ENCODE measurements at places on chromosomes 6 and 20.

- no peak for DNase-seq
Observed at GRCh38 chr6:89073840-89074239, 6.7 kb upstream of the PNRC1 start.

- DNase-seq = no peak
Observed at GRCh38 chr6:23016696-23017095, 447.3 kb downstream of the HDGFL1 start.

- DNase-seq = no peak
Observed at GRCh38 chr6:96022225-96022624, 6.5 kb downstream of the FUT9 start.

DNA sequence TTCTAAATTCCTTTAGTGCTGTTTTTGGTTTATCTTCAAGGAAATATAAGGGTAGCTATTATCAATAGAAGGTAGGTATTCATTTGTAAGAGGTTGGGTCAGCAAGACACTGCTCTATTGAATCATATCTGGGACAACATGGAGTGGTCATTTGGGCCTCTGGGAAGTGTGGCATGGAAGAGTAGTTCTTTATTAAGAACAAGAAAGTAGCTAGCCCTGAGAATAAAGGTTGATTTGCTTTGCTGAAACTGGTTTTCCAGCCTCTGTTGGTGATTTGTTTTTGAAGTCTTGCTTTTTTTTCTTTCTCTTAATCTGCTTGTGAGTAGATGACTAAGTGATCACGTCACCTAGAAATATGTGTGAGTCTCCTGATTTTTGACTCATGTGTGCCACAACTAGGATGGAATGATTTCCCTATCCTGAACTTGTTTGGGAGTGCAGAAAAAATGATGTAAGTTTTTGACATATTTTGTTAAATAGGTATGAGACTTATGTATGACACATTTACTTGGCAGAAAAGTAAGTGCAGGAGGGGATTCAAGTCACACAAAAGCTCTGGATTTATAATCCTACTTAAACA is 381.8 kb downstream of the CENPW start:
- no peak for DNase-seq

DNA sequence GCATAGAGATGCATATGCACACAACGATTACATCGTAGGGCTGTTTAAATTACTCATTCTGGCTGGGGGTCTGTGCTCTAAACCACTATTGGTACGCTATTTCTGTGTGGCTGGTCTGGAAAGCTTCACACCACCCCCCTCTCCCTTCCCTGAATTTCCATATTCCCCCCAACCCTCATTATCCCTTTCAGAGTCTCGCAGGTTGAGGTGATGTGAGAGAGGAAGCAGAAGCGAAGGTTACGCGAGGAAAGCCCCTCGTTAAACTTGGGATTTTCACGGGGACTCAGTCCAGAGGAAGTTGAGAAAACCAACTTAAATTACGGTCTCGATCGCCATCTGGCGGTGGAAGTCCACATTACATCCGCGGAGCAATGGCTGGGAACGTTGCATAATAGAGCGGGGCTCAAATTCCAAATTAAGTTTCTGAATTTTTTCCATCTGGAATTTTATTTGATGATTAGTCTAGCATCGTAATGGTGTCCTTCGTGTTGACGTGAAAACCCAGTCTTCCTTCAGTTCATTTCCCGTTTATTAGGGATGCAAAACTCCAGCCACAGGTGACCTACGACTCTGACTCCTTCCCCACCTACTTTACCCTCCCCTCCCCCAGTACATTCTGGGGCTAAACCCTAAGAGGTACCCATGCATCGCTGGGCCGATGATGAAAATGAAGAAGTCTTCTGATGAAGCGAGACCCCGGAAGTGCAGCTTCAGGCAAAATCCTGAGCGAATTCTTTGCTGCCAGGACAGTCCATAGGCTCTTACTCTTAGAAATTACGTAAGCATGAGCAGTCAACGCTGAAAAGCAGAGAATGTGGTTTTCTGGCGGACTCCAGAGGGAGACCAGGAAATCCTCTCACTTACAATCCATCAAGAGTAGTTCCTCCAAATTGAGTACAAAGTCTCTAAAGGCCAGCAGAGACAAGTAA is 19.7 kb downstream of the HLA-DOB start:
- peak; percentile 75 for DNase-seq

DNA sequence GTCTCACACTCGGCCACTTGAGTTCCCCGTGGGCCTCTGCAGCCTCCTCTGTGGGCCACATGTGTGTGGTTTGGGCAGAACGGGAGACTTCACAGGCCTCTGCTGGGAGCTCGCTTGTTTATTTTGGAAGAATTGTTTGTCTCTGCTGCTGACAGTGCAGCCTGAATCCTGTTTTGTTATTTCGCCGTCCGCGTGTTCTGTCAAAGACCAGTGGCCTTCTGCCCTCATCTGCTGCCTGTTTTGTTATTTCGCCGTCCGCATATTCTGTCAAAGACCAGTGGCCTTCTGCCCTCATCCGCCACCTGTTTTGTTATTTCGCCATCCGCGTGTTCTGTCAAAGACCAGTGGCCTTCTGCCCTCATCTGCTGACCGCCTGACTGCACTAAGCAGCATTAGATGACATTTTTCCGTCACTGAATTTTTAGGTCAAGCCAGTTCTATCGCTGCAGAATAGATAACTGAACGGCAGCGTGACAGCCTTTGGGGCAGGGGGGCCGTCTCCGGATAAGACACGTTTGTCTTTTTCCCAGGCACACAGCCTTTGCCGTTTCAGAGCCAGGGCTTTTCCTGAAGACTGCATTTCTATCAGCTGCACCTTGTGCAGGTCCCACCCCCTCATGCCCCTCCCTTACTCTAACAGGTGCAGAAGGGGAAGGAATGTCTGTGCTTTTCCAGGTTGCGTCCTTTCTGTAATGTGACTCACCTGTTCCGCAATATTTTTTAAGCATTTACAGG is 158.5 kb upstream of the AFDN start:
- DNase-seq = no peak

DNA sequence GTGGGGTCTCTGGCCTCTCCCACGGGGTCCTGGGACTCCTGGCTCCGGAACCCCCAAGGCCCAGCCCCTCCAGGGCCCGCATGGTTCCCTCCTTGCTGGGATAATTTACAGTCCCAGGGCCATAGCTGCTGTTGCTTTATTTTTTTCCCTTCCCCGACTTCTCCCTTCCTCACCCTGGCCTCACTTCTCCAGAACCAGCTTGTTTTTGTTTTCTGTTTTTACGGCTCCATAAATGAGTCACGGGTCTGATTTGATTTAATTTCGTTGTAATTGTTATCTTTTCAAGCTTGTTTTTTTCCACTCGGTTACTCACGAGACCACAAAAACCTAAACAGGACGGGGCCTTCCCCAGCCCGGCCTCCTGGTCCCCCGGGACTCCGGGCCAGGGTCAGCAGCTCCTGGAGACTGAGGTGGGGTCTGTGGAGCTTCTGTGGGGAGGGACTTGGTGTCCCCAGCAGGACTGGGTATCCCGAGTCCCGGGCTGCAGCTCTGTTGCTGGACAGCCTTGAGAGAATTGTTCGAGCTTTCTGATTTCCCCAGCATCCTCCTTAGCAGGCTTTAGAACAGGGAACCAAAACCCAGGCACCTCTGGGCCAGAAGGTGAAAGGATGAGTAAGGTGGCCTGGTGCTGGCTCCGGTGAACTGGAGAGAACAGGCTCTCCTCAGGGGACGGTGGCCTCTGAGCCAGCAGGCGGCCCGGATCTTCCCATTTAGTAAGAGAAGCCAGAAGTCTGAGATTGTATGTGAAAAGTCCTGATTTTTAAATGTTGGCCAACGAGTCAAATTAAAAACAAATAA is 94.9 kb downstream of the CEBPB start:
- DNase-seq = no peak

All from activated CD4-positive, alpha-beta T cell treated with anti-CD3 and anti-CD28 coated beads for 24 hours (primary cell).